ENCODE measurements at places on chromosomes 1 and 21.
A peak's percentile ranks its signal among the peaks of the same experiment; 100 is the strongest.

- DNase-seq = no peak
Measured at GRCh38 chr1:180234369-180235076, 4.5 kb downstream of the LHX4 start.

GRCh38 chr1:235022981-235023710 lies 105.5 kb downstream of the TOMM20 start:
- DNase-seq = no peak

- no peak for DNase-seq
Measured at GRCh38 chr1:72724951-72725861, 442.9 kb upstream of the NEGR1 start.

GRCh38 chr1:15684468-15685291 lies 560 bp downstream of the PLEKHM2 start:
- DNase-seq = no peak

- peak; percentile 98 for DNase-seq
Measured at GRCh38 chr1:39183503-39184353, 20.8 kb upstream of the MACF1 start.

GRCh38 chr1:187046293-187046692 lies 217.5 kb downstream of the PLA2G4A start:
- DNase-seq = no peak

DNA sequence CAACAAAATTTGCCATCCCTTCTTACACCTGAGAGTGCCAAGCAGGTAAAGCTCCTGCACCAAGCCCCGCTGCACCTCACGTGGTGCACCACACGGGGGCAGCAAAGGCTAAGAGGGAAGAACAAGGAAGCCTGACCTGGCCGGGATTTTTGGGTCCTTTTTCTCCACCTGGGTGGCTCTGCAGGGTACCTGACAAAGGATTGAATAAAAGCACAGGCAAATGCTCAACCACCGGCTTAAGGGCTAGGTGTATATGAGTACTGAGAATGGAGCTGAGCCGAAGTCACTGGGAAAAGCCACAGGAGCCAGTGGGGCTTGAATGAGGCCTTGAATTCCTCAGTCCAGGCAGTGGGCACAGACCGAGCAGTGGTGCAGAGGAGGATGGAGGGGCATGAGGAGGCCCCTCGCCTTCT lies 36.4 kb downstream of the ZNF697 start:
- DNase-seq = peak; percentile 43

DNA sequence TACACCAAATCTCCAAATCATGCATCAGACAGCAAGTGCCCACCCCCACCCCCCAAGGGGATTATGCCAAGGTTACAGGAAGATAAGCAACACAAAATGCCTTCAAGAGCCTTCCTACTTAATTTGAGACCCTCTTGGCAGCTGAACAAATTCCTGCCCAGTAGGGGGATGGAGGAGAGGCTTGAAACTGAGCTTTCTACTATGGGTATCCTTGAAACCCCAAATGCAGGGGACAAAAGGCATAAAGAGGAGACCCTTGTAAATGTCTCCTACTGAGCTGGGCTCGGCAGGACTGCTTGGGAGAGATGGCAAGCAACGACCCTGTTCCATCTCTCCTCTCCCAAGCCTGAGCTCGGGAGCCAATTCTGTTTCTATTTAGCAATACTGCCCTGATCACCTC lies 3.5 kb downstream of the SLC41A1 start:
- no peak for DNase-seq

DNA sequence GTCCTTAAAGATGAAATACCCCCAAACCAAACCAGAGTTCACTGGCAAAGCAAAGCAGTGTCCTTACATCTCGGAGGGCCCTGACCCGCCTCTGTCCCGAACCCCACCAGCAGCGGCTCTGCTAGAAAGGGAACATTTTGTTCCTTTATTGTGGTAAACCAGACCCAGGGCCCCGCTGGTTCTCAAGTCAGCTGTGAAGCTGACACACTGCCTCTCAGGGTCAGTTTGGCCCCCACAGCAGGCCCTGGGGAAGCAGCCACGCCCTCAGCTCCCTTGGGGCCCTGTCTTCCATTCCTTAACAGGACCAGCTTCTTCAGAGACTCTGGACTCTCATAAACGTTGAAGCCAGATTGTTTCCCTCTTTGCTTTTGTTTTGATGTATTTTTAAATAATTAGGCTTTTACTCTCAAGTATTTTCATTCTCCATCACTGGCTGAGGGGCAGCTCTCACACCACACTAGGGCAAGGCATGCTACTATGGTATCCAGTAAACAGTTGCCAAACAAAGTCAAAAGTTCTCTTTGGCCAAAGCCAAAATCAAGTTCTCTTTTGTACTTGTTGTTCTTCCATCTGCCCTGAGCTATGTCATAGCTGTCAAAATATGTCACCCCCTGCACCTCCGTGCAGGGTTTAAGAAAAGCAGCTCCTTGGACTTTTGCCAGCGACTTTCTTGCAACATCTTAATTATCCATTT lies 61.1 kb upstream of the ANGPTL1 start:
- peak; percentile 73 for DNase-seq

DNA sequence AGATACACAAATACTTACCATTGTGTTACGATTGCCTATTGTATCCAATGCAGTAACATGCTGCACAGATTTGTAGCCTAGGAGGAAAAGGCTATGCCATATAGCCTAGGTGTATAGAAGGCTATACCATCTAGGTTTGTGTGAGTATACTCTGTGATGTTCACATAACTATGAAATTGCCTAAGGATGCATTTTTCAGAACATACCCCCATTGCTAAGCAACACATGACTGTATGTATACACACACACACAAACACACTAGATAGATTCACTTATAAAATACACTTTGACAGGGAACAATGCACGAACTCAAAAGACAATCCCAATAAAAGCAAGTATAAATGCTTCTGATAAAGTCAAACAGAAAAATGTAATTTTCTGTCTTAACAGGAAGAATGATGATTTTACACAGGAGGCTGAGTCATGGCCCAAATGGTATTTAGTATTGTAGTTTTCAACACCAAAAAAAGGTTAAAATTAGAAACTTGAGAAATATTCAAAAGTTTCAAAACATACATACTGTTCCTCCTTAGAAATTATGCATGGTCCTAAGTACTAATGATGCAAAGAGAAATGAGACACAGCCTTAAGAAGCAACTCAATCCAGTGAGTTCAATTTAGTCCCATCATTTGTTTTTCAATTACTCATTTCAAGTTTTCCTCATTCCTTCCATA lies 12.2 kb downstream of the FH start:
- DNase-seq = no peak

GRCh38 chr1:109112056-109112651 lies 1.8 kb upstream of the ELAPOR1 start:
- DNase-seq = peak; percentile 55

DNA sequence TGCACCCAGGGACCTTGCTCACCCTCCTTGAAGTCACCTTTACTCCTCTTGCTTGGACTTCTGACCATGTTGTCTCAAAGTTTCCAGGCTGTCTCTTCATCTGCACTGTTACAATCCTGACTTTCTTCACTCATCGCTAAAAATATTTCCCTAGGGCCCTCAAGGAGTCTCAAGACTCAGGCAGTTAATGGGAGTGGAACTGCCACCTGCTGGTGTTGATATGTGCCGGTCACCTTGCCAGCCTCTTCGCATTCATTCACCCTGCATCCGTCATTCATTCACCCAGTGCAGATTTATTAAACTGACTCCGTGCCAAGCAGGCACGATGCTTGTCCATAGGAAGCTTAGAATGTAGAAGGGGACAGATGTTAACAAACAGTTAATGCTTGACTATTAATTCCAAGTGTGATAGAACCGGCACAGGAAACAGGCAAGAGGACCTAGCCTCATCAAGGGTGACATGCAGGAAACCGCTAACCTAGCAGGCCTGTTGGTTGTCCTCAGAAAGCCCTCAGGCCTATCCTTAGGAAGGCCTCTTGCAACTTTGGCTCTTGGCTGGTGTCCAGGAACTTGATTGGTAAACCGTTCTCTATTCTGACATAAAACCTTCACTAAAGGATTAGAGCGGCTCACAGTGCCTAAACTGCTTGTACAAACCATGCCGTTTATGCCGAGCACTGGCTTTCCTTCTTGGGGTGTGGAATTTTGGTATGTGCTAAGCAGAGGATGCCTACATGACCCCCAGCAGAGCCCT lies 342.2 kb downstream of the CAMTA1 start:
- peak; percentile 66 for DNase-seq

GRCh38 chr1:22313321-22313720 lies 138.3 kb upstream of the ZBTB40 start:
- DNase-seq = no peak

DNA sequence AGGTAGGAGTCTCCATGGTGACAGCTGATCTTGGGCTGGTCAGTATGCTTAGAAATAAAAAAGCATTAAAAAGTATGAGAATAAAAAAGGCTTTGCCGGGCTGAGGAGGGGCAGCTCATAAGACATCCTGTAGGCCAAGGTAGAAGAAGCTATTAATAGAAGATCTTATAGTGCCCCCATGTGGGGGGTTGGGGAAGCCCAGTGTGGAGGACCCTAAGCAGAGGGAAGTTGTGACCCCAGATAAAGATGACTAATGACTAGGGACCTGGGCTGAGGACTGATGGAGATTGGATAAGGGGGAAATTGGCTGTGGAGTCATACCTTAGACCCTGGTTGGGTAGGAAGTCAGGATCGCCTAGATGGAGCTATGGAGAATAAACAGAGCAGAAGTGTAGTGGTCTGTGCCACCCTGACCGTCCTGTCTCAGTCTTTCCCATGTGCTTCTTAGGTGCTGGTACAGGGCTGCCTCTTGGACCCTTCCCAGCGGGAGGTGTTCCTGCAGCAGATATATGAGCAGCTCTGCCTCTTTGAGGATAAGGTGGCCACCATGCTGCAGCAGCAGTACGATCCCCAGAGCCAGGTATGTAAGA lies 25.0 kb downstream of the SZT2 start:
- DNase-seq = peak; percentile 48

- DNase-seq = no peak
Measured at GRCh38 chr1:3586986-3587759, 24.1 kb downstream of the MEGF6 start.

GRCh38 chr1:239155466-239156091 lies 230.8 kb upstream of the CHRM3 start:
- no peak for DNase-seq

GRCh38 chr1:8866792-8867415 lies 11.6 kb downstream of the ENO1 start:
- no peak for DNase-seq

GRCh38 chr1:71668065-71668464 lies 587.2 kb upstream of the ZRANB2 start:
- DNase-seq = no peak

GRCh38 chr1:39154553-39155421 lies 49.7 kb upstream of the MACF1 start:
- peak; percentile 87 for DNase-seq

GRCh38 chr1:2611031-2611501 lies 21.8 kb downstream of the MMEL1 start:
- DNase-seq = no peak

DNA sequence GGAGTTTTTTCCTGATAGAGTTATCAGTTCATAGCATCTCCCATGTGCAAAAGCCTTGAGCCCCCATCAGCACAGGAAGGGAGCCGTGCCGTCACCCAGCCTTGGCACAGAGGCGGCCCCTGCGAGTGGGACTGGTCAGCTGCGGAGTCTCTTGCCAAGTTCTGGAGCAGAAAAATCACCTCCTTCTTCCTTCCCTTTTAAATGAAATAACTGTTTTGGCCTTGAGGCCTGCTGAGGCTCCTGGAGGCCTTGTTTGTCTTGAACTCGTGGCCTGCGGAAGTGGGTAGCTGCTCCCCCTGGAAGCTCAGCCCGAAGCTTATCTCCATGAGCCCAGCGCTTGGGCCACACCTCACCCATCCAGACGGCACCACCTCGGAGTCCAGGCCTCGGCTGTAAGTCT lies 145.7 kb upstream of the TMEM51 start:
- DNase-seq = no peak

DNA sequence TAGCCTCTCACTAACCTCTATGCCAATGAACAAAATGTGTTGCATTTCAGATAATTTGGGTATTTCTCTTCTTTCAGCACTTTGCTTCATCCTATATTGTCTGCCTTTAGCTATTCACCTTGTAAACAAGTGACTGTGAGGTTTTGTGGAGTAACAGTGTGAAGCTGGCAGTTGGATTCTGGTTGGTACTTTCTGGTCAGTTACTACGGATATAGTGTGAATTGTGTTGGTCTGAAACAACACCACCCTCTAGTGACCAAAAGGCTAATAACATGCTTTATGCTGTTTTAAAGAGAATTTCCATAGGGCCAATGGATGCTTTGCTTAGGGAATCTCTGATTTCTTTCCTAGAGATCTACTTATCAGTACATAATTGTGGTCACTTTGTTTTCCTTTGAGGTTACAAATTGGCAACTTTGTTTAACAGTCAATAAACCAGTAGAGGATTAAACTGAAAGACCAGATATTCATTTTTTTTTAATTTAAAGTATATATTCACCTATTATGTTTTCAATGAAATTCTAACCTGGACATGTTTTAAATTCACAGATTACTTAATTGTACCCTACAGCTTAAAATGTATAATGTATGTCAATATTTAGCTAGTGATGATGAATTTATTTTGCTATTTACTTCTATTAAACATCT lies 2.5 kb upstream of the PTGER3 start:
- DNase-seq = peak; percentile 77

DNA sequence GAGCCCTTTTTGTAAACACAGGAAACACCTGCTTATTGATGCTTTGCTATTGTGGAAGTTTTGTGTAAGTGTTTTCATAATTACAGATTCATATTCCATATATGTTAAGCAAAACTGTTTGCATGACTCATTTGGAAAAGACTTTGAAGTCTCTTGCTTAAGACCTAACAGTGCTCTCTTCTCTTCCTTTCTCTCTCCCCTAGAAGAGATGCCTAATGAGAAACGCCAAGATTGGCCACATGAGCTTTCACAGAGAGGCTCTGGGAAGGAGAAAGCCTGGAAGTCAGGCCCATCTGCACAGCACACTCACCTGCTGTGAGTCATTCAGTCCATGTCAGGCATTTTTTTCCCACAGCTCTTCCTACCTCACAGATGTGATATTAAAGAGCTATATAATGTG lies 101.6 kb upstream of the PALMD start:
- DNase-seq = peak; percentile 64

DNA sequence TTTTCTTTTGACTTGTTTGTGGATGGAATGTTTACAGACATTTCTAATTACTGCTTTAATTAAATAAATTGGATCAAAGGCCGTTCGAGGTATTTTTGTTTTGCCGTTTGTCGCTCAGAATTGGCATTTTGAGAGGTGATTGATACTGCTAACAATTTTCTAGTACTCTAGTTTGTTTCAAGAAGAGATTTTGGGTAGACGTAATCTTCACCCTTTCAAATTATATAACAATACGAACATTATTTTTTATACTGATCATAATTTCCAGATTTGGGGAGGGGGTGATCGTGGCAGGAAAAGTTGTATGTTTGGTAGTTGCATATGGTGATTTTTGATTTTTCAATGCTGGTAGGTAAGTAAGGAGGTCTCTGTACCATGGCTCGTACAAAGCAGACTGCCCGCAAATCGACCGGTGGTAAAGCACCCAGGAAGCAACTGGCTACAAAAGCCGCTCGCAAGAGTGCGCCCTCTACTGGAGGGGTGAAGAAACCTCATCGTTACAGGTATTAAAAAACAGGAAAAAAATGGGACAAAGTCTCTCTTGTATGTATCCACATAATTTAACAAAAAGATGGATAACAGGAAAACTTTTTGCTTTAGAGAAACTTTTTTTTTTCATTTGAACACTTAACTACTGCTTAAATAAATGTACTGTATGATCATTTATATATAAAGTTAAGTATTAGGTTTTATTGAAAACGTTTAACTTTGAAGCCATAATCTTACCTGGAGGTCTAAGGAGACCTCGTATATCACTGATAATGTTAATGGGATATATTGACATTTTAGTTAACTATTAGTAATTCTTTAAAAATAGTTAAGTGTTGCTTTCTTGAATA lies 1.7 kb downstream of the H3-3A start:
- DNase-seq = no peak

GRCh38 chr1:14689996-14690615 lies 91.6 kb downstream of the KAZN start:
- no peak for DNase-seq

Measured in renal cortical epithelial cell (primary cell).